NCI-H1694 (cell line): ENCODE measurements at places on chromosomes 16 and 17.

- DNase-seq, result peak; percentile 41
These were observed 3.3 kb upstream of the COG1 start for GRCh38 chr17:73189417-73190099.

DNA sequence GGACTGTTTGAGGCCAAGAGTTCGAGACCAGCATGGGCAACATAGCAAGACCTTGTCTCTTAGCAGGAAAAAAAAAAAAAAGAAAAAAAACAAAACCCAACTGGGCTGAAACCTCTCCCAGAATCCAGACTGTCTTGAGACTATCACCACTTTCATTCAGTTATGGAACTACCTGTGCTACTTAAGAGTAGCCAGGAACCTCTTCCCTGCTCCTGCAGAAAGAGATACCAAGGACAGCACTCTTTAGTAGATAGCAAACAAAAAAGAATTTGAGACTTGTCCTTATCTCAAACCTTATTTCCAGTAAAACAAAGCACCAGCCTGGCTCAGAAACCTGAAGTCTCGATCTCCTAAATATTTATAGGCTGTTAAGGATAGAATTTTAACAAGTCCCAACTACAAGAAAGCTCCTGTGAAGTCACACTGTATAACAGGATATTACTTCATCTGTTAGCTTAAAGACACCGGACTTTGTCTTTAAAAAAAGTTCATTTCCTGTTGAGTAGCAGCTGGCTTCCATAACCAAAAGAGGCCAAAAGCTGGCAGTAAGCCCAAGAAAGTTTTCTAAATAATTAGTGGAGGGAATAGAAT, 5.1 kb downstream of the CDR2 start:
- no peak for DNase-seq

DNA sequence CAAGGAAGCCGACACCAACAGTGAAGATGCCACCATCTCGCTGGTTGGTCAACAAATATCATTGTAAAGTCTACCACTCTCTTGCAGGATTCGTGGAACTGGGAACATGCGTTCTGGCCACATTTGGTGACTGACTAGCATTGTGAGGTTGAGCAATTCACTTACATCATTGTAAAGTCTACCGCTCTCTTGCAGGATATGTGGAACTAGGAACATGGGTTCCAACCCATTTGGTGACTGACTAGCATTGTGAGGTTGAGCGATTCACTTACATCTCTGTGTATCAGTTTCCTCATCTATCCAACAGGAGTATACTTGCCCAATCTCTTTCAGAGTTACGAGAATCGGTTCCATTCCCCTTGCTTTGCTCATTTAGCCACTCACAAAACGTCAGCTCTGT, 42.6 kb upstream of the RPH3AL start:
- no peak for DNase-seq

GRCh38 chr17:27627514-27627913, 3.5 kb upstream of the LGALS9 start:
- no peak for DNase-seq

DNA sequence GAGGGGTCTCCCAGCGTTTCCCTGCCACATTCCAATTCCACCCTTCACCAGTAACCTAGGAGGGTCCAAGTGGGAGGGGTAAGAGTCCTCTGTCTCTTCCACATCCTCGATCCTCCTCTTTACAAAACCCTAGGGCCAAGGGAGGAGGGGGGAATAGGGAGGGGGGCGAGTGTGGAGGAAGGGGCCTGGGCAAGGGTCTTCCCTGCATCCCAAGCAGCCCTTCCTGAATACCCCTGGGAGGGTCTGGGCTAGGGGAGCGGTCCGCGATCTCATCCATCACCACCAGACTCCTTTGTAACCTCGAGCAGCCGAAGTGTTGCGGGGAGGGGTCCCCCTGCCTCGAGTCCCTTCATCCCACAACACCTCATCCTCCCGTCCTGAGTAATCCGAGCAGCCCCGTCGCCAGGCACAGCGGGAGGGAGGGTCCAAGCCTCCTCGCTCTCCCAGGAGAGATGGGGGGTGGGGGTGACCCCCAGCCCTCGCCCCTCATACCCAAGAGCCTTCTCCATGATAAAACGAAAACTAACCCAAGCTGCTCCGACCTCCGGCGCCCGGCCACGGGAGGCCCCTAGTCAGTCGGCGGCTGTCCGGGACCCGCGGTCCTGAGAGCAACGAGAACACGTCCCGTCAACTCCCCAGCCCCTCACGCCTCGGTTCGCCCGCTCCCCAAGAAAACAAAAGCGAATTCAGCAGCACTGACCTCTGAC, 502 bp downstream of the SMPD3 start:
- no peak for DNase-seq

- no peak for DNase-seq
These were observed 40.0 kb upstream of the RBFOX3 start for GRCh38 chr17:79650861-79651260.

DNA sequence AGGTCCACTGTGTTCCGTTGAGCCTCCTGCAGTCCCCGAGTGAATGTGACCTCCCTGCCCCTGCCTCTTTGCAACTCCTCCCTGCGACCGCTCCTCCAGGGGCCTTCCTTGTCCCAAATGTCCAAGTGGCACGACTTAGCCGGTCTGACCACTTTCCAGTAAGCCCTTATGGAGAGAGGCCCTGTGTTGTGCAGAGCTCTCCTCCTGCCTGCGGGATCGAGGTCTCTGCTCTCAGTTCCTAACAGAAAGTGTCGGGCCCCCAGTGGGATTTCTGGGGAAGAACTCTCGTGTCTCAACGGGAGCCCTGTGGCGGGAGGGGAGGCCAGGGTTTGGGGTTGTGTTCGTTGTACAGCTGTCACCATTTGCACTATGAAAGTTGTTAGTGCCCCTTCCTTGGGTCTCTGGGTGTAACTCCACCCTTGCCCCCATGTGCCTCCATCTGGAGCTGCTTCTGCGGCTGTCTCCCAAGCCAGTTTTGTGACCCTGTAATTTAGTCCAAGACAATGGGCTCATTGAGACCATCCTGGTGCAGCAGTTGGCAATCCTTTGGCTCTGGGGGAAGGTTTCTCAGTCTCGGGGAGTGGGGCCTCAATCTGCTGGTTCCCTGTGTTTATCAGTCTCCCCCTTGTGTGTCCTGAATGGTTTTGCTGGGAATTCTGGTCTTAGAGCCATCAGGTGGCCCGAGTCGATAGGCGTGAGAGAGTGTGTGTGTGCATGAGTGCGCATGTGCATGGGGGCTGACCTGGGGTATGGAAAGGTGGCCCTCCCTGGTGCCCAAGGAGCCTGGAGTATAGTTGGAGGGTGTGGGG, 234.5 kb downstream of the SEC14L1 start:
- no peak for DNase-seq

GRCh38 chr17:67469208-67469980, 92.3 kb downstream of the PITPNC1 start:
- DNase-seq, result no peak

DNA sequence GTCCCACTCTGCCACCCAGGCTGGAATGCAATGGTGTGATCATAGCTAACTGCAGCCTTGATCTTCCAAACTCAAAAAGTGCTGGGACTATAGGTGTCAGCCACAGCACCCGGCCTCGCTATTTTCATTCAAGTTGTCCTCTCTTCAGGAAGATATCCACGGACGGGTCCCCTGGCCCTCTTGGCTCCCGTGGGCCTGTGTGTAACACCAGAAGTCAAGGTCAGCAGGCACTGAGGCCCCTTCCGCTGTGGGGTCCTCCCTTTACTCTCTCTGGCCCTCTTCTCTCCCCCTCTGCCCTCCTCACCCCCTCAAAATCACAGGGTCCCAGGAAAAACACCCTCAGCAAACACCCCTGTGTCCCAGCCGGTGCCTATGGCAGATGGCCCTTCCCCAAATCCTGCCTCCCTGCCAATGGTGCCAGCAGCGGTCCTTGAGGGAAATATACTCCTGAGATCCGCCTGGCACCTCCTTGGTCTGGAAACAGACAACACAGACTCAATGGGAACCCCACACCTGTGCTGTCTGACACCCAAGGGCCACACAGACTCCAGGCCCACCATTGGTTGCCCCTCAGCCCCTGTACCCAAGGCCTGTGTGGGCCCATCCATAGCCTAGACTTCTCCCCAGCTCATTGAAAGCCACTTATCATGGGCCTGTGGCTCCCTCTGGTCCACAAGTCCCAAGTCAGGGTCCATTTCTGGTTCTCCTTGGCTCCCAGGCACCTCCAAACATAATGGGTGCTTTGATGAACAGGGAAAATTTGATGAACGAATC, 221.5 kb downstream of the ZNF423 start:
- DNase-seq, result no peak

DNA sequence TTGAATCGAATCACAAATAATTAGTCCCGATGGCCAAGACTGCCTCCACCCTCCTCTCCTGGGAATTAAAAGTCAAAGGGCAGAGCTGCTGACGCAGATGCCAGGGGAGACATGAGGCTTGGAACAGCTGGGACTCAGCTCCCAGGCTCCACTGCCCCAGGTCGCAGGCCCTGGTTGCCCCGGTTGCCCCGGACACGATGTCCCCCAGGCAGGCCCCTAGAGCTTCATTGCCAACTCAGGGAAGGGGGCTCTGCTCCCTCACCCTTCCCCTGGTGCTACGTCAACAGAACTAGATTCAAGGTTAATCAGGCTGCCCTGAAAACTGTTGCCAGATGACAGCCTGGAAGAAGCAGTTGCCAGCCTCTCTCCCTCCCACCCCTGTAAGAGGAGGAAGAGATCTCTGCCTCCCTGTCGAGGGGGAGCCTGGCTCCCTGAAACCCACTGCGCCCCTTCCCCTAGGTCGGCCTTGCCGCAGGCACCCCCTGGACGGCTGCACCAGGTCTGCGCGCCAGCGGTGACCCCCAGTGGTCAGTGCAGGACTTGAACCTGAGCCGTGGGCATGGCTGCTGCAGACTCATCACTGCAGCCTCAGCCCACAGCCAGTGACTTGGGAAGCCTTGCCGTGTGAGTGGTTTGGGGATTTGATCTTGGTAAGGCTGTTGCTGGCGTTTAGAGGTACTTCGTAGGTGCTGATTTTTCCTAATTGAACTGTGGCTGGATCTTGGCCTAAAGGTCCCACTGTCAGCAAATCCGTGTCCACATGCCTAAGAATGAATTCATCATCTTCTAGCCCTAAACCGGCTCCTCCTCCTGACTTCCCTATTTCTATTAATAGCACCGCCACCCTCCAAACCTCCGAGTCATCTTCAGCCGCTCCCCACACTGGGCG, 84.1 kb upstream of the TOB1 start:
- DNase-seq, result peak; percentile 55

GRCh38 chr17:47717261-47717697, 15.8 kb upstream of the TBX21 start:
- no peak for DNase-seq

GRCh38 chr17:60138769-60139437, 10.9 kb upstream of the CA4 start:
- DNase-seq, result no peak

GRCh38 chr16:13307851-13308250, 406.5 kb downstream of the SHISA9 start:
- no peak for DNase-seq

- no peak for DNase-seq
These were observed 999 bp downstream of the MARF1 start for GRCh38 chr16:15641753-15642556.

DNA sequence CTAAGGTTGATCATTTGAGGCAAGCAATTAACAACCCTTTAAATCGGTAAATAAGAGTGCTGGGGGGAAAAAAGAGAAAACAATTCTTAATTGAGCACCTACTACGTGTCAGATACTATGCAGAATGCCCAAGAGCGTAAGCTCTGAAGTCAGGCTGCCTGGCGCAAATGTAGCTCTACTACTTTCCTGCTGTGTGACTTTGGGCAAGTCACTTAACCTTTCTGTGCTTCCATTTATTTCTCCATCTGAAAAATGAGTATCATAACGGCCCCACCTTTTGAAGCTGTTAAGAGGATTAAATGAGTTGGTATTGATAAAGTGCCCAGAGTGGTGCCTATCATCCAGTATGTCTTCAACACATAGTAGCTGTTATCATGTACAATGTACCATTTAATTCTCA, 102.0 kb downstream of the CACNG3 start:
- DNase-seq, result no peak

DNA sequence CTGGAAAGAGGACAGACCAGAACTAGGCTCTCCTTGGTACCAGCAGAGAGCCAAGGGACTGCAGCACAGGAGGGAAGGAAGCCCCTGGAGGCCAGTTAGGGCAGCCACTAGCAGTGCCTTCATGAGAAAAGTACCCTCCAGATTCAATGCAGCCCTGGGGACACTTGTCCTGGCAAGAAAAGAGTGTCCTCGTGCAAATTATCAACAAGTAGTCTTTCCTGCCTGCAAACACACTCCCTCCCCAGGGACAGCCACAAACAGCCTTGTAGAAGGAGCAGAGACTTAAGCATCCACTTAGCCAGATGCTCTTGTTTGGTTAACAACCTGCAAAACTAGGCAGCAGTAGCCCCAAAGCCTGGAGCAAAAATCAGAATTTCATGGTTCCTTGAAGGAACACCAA, 24.3 kb downstream of the CENPV start:
- DNase-seq, result no peak

GRCh38 chr17:63274146-63274545, 172.0 kb downstream of the CYB561 start:
- DNase-seq, result no peak

DNA sequence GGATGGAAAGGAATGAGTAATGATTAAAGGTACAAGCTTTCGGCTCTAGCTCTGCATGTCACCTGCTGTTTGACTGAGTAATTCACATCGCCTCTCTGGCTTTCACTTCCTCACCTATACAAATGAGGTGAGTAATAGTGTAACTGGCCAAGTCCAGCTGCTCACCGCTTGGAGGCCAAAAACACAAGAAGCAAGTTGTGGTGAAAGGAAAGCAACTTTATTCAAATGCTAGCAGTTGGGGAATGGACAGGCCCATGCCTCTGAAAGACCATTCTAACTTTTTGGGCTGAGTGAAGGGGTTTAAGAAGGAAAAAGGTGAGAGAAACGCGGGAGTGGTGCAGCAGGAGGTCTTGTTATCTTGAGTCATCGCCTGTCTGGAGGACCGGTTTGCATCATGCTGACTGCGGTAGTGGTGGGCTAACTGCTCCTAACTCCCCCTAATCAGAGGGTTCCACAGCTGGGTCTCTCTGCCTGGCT, 45.7 kb upstream of the CSNK2A2 start:
- DNase-seq, result no peak

DNA sequence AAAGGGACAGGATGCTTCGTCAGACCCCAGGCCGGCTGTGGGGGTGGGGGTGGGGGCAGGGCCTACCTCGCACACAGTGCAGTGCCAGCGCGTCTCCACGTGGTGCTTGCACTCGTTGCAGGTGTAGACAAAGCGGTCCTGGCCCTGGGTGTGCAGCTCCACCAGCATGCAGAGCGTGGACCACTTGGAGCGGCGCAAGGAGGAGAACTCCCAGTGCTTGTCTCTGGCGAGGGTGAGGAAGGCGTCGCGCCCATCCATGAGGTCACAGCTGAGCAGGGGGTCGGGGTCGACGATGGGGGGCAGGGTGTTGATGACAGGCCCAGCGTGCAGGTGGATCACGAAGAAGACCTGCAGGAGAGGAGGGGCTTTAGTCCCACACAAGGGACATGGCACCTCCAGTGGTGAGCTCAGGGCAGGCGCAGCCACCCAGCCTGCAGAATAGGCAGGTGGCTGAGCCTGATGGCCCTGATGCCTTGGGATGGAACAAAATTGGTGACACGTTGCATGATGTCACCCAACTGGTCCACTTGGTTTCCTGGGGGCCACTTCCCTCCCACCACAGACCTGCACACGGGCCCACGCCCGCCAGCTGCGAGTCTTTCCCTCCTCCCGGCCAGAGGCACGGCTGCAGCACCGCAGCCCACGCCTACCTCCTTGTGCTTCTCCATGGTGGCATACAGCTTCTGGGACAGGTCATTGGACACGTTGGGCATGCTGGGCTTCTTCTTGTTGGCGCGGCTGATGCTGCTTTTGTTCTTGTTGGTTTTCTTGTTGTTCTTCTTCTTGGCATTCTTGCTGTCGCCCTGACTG, 14.0 kb upstream of the TRAP1 start:
- no peak for DNase-seq

GRCh38 chr17:79182176-79183042, 107.8 kb downstream of the ENGASE start:
- no peak for DNase-seq
